ENCODE measurements at places on chromosomes 11 and 22.
A peak's percentile ranks its signal among the peaks of the same experiment; 100 is the strongest.

DNA sequence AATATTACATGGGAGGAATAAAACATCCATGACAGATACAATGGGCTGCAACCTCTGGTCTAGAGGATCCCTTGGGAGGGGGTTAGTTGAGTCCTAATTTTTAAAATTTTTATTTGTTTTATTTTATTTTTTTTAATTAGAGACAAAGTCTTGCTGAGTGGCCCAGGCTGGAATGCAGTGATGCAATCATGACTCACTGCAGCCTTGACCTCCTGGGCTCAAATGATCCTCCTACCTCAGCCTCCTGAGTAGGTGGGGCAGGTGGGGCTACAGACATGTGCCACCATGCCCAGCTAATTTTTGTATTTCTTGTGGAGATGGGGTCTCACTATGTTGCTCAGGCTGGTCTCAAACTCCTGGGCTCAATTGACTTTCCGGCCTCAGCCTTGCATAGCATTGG, 43.1 kb downstream of the FDX1 start:
- no peak for DNase-seq

DNA sequence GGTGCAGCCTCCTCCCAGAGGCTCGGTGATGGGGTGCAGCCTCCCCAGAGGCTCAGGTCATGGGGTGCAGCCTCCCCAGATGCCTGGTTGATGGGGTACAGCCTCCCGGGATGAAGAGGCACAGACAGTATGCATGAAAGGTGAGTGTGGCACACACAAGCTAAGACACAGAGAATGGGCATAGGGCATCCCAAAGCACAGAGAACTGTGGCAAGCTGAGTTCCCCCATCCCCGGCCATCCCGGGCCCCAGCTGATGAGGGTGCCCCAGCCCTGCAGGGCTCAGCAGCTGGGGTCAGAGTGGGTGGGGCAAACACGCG, 4.8 kb upstream of the SYT8 start:
- no peak for DNase-seq

DNA sequence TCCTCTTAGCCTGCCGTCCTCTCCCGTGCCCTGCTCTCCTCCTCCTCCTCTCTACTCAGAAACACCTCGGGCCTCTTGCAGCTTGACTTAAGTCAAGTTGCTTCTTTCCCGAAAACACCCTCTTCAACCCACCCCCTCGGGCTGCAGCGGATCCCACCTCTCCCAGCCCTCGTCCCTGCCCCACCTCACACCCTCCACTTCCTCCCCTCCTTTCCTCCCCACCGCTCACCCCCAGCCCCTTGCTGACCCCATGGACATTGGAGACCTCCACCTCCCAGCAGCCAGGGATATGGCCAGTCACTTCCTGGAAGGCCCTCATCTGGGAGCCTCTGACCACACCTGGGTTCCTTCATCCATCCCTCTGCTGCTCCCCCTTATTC, 8.5 kb upstream of the CYTH4 start:
- no peak for DNase-seq

GRCh38 chr22:23745791-23746190, 5.1 kb downstream of the ZNF70 start:
- no peak for DNase-seq

DNA sequence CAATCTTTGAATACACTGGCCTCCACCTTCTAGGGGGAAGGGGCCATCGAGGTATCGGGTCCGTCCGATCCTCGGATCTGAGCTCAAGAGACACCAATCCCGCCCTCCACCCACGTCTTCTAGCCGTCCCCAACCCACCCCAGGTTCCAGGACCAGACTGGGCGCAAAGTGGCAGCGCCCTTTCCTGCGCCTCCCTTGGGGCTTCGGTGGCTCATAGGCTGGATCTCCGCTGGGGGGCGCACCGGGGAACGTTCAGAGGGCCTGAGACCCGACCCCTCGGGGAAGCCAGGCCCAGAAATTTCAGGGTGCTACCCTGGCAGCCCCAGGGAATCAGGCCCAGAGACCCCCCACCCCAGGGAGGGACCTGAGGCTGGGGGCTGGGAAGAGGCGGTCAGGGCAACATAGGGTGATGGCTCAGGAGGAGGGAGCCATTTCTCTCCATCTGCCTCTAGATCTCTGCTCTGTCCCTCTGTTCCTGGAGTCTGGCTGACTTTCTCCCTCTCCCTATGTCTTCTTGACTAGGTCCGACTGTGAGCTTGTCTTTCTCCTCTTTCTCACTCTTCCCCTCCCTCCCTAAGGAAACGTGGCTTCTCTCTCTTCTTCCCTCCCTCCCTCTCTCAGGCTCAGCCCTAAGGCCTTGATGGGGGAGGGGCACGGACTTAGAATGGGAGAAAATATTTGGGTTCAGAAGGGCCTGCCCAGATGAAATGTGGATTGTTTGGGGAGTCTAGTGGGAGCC, 1.1 kb downstream of the CREB3L1 start:
- no peak for DNase-seq

DNA sequence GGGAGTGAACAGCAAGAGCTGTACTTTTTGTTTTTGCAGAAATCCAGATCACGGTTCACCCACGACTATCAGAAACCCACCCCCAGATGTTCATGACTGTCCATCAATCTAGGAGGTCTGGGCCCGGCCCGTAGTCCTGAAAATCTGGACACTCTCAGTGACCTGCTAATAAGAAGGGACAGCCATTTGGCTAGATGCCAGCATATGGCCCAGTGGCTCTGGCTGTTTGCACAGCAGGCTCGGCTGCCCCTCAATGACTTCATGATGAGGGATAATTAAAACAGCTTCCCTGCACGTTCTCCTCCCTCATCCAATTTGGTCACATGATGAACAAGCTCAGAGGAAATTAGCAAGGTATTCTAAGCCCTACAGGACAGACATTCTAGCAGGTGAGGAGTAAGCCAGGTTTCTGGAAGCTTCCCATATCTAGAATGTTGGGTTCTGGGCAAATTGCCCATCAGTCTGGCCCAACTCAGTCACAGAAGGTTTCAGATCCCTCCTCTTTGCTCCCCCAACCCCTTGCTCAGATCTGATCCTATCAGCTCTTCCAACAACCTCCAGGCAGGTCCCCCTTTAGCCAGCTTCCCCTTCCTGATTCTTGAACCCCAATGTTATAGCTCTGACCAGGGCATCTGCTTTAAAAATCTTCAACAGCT, 397.3 kb downstream of the SHANK2 start:
- no peak for DNase-seq

GRCh38 chr22:40714499-40715337, 35.4 kb downstream of the MCHR1 start:
- no peak for DNase-seq

- DNase-seq, result peak; percentile 41
These were observed 689 bp downstream of the RAB39A start for GRCh38 chr11:107928767-107929507.

DNA sequence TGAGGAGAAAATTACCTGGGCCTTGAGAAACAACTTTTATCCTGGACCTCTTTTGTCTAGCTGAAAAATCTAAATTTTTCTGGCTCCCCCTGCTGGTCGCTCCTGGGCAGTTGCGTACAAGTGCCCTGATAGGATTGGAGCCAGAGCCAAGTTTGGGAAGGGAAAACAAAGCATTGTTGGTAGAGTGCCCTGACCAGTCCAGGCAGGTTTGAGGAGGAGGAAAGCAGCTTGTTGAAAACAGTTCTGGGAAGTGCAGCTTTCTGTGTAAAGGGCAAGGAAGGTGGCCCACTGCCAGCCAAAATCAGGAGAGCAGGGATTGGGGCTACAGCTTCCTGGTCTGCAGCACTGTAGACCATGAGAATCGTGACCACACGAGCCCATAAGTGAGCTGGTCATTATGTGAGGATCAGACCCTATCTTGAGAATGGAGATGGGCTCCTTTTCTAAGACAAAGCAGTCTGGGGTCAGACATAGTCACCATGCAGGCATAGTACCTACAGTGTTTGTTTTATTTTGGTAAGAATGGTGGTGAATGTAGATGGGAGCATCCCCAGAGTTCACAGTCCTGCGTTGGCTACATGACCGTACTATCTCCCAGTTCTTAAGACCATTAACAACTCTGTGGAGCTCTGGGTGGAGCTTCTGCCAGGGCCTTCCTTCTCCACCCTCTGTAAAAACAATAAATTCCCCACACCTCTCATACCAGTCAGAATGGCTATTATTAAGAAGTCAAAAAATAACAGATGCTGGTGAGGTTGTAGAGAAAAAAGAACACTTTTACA, 21.3 kb upstream of the PIK3IP1 start:
- no peak for DNase-seq

DNA sequence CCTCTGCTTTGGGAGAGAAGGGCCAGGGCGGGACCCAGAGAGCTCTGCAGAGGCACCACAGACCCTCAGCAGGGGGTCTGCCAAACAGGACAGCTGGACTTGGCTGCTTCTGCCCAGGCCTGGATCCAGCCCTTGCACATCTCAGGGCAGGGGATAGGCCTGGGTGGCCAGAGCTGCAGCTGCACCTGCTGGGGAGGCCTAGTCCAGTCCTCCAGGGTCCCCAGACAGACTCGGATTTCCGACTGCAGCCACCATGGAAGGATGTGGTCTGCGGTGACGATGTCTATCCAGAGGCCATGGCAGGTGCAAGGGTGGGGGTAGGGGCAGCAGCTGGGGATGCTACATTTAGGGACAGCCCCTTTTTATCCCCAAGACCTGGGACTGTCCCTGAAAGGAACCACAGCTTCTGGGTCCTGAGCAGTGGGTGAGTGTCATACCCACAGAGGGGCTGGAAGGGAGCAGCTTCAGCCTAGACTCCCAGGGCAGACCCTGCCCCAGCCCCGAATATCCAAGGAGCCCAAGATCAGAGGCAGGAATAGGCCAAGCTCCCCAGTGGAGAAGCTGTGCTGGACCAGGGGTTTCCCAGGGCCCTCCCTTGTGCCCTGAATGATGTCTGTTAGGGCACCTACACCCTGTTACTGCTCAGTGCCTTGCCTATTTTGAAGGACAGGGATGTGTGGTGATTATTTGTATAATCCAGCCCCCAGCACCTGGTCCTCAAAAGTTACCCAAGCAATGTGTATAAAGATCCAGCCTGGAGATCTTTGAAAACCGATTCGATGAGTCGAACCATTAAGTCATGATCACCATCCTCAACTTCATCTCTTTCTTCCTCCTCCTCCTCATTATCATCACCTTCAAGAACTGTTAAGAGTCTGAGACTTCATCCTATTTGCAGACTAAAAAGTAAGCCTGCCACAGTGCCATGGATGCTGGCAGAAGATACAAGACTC, 2.5 kb upstream of the IGLL5 start:
- no peak for DNase-seq

- peak; percentile 37 for DNase-seq
These were observed 669 bp upstream of the TIGD3 start for GRCh38 chr11:65353900-65354264.

DNA sequence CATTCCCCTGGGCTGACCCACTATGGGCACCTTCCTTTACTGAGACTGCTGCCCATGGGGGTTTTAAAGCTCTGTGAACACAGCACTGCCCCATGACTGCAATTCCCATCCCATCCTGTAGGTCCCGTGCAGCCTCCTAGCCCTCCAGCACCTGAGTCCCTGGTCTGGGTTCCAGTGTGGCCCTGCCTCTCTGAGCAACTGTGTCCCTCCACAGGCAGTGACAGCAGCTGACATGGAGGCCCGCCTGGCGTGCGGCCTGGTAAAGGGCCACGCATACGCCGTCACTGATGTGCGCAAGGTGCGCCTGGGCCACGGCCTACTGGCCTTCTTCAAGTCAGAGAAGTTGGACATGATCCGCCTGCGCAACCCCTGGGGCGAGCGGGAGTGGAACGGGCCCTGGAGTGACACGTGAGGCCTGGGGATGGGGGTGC, 12.6 kb downstream of the OMP start:
- DNase-seq, result no peak
